Cardiac muscle cell (in vitro differentiated cells and primary cell): ENCODE measurements at places on chromosomes 7 and 10.

GRCh38 chr10:86941991-86942421 is 15.4 kb downstream of the MMRN2 start:
- H3K4me1 ChIP-seq, result no peaks in the 10 kb centered on the region
- no peak overlapping the region for H3K4me3 ChIP-seq
- no peak for DNase-seq
- H3K27ac ChIP-seq, result no peak overlapping the region
- no peaks in the 10 kb centered on the region for H3K27me3 ChIP-seq

- no peak overlapping the region for H3K27ac ChIP-seq
- peaks cover 8% of the 10 kb centered on the region for H3K4me1 ChIP-seq
- H3K27me3 ChIP-seq, result no peaks in the 10 kb centered on the region
- peaks cover 59% of the 10 kb centered on the region for H3K36me3 ChIP-seq
- H3K4me3 ChIP-seq, result no peak overlapping the region
Measured at GRCh38 chr10:813286-813685, 118.2 kb downstream of the LARP4B start.

GRCh38 chr10:521261-522250 is 167.9 kb downstream of the DIP2C start:
- H3K4me3 ChIP-seq, result no peak overlapping the region
- H3K27ac ChIP-seq, result no peak overlapping the region
- DNase-seq, result no peak

DNA sequence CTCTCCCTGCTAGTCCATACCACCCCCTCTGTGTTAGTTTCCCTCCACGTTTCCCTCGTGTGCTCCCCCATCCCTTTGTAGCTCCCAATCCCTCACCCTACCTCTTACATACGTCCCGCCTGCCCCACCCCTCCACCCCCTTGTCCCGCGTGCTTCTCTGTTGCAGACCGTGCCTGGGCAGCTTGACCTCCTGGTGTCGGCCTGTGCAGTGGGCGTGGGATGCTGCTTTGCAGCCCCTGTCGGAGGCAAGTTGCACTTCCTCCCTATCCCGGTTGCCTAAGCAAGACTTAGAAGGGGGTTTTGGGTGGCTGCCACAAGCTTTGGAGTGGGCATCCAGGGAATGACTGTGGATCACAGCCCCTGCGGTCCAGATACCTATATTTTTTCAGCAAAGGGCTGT is 7.7 kb downstream of the CLCN1 start:
- DNase-seq, result no peak
- H3K36me3 ChIP-seq, result no peaks in the 10 kb centered on the region
- H3K27me3 ChIP-seq, result no peaks in the 10 kb centered on the region
- no peaks in the 10 kb centered on the region for H3K4me1 ChIP-seq
